ENCODE measurements at places on chromosomes 5 and 9.

GRCh38 chr9:129464972-129465833 is 155.7 kb downstream of the C9orf50 start:
- DNase-seq, result peak; percentile 86

DNA sequence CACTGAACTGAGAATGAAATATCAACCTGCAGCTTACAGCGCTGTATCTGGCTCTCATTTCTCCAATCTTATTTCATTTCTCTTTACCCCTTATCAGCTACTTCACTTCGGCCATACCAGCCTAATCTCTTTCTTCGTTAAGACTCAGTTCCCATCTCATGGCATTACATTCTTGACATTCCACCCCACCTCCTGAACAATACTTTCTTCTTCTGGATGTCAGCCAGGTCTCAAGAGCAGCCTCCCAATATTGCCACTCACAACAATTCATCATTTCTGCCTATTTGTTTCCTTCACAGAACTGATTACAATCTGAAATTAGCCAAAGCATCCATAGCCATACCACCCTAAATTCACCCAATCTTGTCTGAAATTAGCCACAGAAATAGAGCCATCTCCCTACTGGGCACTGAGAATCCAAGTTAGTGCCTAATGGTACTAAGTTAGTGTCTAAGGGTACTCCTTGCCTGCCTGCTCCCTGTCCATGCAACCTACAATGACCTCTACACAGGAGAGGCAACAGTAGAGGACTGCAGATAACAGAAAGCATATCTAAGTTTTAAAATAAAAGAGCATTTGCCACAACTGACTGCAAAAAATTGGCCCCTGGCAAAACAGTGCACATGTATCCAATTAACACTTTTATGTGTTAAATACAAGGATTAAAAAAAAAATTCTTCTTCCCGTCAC is 35.2 kb downstream of the SETX start:
- DNase-seq, result no peak

DNA sequence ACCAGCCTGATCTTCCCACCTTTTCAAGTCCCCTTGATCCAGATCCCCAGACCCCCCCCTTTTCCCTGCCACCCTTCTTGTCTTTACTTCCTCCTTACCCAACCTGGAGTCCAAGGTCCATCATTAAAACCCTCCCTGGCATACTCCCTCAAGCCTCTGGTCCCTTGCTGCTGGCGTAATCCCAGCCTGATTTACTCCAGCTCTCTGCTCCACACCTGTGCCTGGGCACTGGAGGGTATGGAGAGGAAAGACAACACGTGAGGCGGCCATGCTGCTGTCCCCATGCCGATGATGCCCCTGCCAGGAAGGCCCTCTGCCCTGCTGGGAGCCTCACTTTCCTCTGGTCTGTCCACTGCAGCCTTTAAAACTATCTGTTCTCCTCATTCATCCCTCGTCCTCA is 5.1 kb downstream of the B4GALT7 start:
- DNase-seq, result no peak

- no peak for DNase-seq
These were observed 79.0 kb upstream of the RNF38 start for GRCh38 chr9:36479101-36479500.

GRCh38 chr5:101437351-101437750 is 534.3 kb upstream of the ST8SIA4 start:
- no peak for DNase-seq

GRCh38 chr5:142364251-142365145 is 39.7 kb upstream of the SPRY4 start:
- peak; percentile 51 for DNase-seq

DNA sequence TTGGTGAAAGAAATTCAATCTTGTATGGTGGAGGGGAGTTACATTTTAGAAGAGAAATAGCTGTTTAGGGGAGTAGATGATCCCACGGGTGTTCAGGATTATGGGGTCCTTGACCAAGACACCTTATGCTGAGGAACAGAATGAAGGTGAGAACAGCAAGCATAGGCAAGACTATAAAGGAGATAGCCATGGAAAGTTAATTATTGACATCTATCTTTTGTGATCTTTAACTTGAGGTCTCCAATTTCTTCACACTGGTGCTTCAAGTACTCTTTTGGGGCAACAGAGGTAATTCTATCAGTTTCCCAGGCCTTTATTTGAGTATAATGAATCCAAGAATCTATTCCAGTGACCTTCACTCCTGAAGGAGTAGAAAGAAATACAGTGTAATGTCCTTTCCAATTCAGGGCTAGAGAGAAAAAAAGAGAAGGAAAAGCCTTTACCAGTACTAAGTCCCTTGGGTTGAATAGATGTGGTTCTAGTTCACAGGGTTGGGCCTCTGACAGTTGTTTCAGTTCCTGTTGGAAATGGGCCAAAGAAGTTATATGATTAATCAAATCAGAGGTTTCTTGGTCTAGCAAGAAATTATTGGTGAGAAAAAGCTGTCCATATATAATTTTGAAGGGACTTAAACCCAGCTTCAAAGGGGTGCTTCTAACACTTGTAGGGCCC is 2104.1 kb upstream of the ACO1 start:
- DNase-seq, result no peak

GRCh38 chr5:1961952-1962595 is 79.3 kb upstream of the IRX4 start:
- DNase-seq, result no peak

DNA sequence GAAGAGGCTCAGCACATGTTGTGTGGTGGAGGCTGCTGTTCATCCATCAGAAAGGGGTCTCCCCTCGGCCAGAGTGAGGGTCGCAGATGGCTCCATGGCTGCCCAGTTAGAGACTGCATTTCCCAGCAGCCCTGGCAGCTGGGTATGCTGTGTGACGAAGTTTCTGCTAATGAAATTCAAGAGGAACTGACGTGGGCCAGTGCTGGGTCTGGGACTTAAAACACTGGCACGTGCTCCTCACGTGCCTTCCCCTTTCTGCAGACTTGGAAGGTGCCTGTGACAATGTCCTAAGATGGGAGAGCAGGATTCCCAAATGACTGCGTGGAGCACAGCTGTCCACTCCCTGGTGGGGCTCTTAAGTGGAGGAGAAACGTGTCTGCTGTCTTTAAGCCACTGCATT is 114.5 kb upstream of the RAPGEF1 start:
- no peak for DNase-seq

DNA sequence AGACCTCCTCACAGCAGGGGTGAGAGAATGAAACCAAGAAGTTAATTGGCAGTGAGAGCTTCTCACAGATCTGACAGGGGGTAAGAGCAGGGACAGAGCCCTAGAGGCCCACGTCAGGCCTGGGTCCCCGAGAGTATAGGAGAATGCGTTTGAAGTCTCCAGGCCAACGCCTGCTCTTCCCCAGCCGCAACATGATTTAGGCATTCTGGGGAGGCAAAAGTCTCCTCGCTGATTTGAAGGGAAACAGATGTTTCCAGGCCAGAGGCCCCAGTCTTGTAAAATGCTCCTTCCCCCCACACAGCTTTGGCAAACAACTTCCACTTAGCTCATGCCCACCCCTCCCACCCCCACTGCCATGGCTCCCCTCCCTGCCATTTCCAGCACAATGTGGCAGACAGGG is 239.2 kb upstream of the TRIM32 start:
- DNase-seq, result no peak

GRCh38 chr5:76800579-76800978 is 18.3 kb upstream of the F2RL1 start:
- no peak for DNase-seq

DNA sequence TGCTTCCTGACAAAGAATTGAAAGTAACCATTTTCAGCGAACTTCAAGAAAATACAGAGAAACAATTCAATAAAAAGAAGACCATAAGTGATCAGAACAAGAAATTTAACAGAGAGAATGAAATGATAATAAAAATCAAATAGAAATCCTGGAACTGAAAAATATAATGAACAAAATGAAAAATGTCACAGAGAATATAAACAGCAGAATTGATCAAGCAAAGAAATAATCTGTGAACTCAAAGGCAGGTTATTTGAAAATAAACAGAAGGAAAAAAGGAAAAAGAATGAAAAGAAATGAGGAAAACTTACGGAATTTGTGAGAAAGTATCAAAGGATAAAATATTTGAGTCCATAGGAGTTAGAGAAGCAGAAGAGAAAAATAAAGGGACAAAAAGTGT is 114.1 kb downstream of the CSNK1G3 start:
- DNase-seq, result no peak

GRCh38 chr5:84273517-84273883 is 111.2 kb downstream of the EDIL3 start:
- DNase-seq, result no peak

DNA sequence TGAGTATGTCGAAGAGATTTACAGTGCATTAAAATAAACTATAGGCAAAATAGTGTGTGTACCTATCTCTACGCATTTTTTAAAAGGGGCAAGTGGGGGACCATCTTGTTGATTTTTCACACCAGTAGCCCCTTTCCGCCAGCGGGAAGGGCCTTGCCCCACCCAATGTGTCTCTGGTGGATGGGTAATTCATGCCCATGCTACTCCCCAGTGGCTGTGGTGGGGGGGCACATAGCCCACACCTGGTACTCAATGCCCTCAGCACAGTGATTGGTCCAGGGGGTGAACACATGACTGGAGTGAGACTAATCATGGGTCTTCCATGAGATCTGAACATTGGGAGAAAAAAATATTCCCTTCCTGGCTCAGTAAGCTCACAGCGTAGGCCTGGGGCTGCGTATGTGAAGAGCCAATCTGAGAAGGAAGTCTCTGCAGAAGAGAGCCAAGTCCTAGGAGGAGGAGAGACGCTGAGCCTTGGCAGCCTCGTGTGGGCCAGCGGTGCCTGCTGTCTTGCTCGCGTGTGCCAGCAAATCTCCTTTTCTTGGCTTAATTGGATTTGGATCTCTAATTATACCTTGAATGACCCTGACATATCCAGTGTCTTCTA is 103.4 kb downstream of the ADAMTS2 start:
- no peak for DNase-seq

GRCh38 chr5:14687023-14687665 is 22.6 kb downstream of the OTULIN start:
- DNase-seq, result no peak

- no peak for DNase-seq
These were observed 77.9 kb downstream of the SLIT3 start for GRCh38 chr5:169222934-169223594.

- no peak for DNase-seq
These were observed 245.2 kb downstream of the EFNA5 start for GRCh38 chr5:107425541-107426031.

DNA sequence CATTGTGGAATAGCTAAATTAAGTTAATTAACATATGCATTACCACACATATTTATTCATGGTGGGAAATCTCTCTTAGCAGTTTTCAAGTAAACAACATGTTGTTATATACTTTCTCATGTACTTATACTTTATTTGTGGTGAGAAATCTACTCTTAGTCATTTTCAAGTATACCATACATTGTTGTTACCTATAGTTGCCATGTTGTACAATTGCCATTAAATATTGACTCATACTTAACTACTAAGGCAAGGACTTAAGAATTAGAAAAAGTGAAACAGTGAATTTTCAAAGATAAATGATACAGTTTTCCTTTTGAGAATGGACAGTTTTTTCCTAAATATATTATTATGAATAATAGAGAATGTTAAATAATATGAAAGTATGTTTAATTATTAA is 27.7 kb downstream of the UGCG start:
- DNase-seq, result no peak

GRCh38 chr5:61603211-61603908 is 271.3 kb downstream of the ZSWIM6 start:
- DNase-seq, result peak; percentile 32

DNA sequence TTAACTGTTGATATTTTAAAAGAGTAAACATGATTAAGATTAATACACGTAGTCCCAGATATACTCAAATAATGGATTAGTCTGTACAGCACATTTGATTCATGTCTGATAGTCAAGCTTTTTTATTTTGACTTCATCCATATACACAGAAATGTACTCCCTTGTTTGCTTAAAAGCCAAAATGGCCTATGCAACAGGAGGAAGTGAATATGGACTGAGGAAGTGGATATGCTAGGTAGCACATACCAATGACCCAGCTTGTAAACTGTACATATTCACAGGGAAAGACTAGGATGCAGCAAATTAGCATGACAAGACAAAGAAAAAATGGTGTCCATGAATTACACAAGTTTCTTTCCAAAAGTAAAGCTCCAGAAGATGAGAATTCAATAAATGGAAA is 109.7 kb downstream of the CAAP1 start:
- no peak for DNase-seq

GRCh38 chr5:177325868-177326381 is 14.2 kb upstream of the MXD3 start:
- DNase-seq, result no peak

GRCh38 chr5:133081703-133082102 is 29.9 kb downstream of the HSPA4 start:
- DNase-seq, result no peak

DNA sequence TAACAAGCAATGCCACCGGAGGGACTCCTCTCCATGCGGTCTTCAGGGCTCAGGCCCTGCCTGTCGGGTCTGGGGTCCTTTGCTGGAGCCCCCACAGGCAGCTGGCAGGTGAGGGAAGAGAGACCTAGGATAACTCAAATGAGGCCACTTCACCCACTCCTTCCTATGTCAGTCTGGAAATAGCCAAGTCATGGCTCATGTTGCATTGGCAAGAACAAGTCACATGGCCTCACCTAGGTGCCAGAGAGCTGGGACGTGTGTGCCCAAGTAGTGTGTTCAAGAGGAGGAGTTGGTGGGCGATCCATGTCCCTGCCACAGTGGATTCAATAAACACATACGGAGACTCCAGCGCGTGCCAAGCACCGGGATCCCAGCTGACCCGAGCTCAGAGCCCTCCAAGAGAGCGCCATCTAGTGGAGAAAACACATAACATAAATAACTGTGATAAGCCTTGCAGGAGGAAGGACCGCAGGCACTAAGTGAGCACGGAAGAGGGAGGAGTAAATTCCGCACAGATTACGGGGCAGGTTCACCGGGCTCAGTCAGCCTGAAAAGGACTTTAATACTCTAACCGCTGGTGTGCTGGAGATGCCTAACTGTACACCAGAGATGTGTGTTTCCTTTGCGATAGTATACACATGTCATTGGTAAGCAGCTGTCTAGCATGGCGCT is 580.8 kb downstream of the CCDC171 start:
- DNase-seq, result peak; percentile 48

GRCh38 chr9:132185073-132186009 is 23.5 kb downstream of the NTNG2 start:
- DNase-seq, result no peak

DNA sequence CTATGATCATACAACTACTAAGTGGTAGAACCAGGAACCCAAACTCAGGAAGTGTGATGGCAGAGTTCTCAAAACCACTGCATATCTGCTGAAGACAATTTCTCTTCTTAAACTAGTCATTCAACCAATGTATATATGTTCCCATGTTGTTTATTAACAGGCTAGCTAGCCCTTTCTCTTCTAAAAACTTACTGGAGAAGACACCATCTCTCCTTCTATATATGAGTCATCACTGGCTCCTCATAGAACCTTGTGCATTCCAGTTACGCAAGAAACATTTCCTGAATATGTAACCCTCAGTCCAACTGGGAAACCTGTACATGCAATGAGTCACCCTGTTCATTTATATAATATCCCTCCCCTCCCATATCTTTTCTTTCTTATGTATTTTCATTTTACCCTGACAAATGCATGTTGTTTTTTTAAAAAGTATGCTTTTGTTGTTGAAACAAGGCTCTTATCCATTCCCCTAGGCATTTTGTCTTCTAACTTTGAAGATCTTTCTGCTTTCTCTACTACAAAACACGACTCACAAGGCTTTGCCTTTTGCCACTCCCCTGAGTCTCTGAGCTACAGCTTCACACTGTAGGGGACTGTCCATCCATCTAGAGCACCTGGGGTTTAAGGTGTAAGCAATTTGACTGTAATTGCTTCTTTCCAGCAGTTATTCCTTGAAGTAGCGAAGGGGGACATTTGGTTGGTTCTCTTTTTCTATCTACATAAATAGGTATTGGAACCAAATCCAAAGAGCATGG is 119.5 kb downstream of the ANXA1 start:
- no peak for DNase-seq

GRCh38 chr5:150486402-150487198 is 21.3 kb upstream of the NDST1 start:
- peak; percentile 87 for DNase-seq
